ENCODE measurements at places on chromosomes 7 and 10.
A peak's percentile ranks its signal among the peaks of the same experiment; 100 is the strongest.

GRCh38 chr7:154905146-154905545 is 97.8 kb downstream of the PAXIP1 start:
- DNase-seq, result no peak

DNA sequence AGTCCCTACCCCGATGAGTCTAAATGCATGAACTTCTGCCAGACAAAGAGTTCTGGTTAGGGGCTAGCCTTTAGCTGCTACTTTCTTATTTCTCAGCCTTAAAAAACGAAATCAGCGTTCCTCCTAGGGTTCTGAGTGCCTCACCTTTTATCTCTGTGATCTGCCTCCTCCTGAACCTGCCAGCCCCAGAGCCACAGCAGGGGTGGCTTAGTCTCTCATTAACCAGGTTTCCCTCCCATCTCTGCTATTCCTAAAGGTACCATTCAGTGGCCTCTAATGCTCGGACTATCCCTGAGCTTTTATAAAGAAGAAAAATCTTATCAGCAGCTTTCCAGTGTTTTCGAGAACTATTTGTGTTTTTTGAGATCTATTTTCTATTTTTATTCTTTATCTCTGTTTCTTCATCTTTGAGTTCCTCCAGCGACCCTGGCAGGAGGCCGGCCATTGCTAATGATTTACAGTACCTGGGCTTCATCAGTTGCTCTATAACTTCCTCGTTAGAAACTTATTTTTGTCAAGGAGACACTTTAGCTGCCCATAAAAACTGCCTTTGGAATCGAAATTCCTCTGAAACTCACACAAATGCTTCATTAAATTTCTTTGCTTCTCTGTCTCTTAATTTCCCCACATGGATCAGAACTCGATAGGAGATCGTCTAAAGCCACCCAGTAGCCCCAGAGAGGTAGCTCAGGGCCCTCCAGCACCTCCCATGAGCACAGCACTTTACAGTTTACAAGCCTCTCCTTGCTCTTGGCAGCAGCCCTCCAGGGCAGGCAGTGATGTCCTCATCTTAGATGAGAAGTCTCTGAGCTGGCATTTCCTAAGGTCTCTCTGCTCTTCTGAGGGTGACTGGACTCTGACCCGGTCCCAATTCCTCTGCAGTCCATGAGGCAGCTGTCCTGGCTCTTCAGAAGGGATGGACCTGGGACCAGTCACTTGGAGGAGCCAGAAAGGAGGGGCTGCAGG is 149.1 kb downstream of the EBF3 start:
- no peak for DNase-seq

- DNase-seq, result peak; percentile 76
These were observed 1.0 kb upstream of the AVPI1 start for GRCh38 chr10:97687785-97688781.

GRCh38 chr10:68561865-68562649 is 1.9 kb downstream of the TET1 start:
- no peak for DNase-seq

- no peak for DNase-seq
These were observed at the start of gene KLF14 for GRCh38 chr7:130733931-130734814. Gene KLF14, minus strand, starts transcription at chr7:130734207. Its CDS starts 174 bp downstream, at chr7:130734033.

GRCh38 chr7:8762803-8763202 is 329.4 kb downstream of the NXPH1 start:
- no peak for DNase-seq

DNA sequence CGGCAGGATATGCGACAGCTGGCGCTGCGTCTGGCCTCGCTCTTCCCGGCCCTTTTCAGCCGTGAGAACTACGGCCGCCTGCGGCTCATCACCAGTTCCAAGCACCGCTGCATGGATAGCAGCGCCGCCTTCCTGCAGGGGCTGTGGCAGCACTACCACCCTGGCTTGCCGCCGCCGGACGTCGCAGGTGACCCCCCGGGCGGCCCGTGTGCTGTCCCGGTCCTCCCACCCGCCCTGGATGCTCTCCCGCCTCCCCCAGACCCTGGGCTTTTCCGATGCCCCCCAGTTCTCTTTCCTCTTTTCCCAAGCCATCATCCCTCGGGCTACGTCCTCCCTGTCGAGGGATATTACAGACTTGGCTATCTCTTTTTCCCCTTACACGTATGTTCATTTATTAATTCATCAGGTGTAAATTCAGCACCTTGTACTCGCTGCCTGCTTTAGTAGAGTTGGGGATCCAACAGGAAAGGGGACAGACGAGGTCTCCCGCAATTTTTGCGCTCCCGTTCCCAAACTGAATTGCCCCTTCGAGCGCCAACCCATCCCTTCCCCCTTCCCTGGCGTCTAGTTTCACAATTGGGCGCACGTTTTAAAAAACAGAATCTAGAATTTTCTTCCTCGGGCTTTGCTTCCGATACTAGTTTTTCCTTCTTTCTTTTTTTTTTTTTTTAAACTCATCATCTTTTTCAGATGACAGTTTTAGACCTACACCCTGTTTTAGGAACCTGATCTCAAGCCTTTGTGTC is 846 bp downstream of the MINPP1 start:
- DNase-seq, result peak; percentile 21

DNA sequence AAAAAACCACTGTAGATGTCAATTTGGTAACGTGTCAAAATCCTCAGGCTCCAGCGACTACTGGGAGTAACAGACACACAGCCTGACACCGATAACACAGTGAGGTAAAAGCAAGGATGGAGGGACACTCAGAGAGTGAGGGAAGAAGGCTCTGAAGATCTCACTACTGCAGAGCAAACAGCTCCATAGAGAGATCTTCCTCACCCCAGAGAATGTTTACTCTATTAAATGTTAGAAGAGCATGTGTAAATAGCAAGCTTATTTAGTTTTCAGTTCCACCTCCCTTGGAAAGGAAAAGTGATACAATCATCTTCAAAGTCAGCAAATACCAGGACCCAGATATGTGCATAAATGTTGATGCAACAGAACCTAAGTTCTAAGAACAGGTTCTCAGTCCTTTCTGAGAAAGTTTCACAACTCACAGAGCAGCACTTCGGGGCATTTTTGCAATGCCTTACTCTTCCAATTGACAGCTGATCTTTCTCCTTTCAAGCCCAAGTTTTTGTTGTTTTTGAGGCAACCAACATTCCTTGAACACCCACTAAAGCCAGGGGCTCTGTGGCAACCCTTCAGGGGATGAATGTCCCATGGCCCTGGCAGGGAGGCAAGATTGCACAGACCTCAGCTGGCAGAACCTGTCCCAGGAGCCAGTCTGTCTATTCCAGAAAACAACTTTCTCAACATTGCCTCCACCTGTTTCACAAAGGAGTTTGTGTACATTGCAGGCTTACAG is 177.4 kb downstream of the SFMBT2 start:
- DNase-seq, result no peak

- DNase-seq, result no peak
These were observed 170.4 kb downstream of the FRMD4A start for GRCh38 chr10:14160299-14160698.

- DNase-seq, result no peak
These were observed 12.4 kb downstream of the UMAD1 start for GRCh38 chr7:7652798-7653540.

GRCh38 chr10:4474829-4475228 is 351.2 kb upstream of the AKR1E2 start:
- DNase-seq, result no peak

DNA sequence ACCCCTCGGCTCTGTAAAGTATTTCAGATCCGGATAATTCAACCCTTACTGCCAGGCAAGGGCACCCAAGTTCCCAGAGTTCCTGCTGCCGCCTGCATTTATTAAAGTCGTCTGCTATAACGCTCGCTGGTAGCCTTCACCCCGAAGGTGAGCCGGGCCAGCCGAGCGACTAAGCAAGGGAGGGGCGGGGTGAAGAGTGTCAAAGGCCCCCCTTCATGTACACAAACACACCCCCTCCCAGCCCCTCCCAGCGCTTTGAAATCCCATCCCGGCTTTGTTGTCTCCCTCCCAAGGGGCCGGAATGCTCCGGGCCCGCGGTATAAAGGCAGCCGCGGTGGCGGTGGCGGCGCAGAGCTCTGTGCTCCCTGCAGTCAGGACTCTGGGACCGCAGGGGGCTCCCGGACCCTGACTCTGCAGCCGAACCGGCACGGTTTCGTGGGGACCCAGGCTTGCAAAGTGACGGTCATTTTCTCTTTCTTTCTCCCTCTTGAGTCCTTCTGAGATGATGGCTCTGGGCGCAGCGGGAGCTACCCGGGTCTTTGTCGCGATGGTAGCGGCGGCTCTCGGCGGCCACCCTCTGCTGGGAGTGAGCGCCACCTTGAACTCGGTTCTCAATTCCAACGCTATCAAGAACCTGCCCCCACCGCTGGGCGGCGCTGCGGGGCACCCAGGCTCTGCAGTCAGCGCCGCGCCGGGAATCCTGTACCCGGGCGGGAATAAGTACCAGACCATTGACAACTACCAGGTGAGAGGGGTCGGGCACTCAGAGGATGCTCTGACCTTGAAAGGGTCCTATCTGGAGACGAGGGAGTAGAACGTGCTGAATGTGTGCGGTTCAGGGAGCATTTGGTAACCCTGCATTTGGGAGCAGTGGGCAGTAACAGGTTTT is at the start of gene DKK1:
DKK1 (plus strand) TSS at position 349 of the 889 bp plus-strand sequence; CDS start at position 503, 154 bp downstream.
- peak; percentile 59 for DNase-seq

DNA sequence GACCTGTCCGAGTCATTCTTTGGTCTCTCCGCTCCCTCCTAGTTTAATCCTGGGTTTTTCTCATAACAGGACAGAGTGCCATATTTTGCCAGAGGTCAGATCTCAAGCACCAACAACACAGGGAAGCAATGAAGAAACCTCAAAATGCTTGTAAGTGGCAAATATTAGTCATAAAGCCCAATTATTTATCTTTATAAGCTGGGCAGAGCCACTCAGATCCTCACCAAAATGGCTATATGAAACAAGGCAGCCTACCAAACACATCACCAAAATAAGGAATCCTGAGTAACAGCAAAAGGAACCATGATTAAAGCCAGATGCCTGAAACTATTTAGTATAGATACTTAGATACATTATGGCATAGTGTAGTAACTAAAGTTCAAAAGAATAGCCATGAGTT is 4.7 kb downstream of the ECD start:
- DNase-seq, result peak; percentile 1

DNA sequence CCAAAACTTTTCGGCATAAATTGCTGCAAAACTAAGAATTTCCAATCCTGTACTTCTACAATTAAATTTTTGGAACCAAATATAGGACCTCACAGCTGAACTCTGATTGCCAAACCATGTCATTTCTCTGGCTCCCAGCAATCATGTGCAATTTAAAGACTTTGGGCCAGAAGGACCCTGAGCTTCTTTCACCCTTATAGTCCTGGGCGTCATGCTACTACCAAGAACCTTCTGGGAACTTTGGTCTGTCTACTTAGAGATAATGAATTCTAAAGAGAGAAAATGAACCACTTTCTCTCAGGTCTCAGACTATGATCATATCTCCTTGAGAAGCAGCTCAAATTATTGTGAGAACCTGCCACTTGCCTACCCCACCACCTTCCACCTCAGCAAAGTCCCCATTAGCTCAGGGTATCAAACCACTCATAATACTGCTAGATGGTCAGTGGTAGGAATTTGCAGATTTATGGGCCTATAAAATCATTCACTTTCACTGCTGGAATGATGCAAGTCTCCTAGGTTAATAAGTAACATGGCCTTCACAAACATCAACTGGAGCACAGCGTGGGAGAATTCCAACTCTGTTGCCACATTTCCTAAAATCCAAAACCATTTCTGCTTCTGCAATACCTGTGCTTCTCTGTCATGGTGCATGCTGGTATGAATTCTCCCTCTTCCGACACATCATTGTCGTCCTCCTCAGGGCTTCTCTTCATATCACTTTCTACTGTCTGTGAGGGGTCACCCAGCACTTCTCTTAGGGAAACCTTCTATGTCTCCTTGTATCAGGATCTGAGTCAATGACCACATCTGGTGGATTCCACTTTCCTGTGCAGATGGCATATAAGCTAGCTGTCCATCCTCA is 6.6 kb upstream of the WDR91 start:
- no peak for DNase-seq

GRCh38 chr10:72738486-72738885 is 46.5 kb downstream of the MCU start:
- no peak for DNase-seq

GRCh38 chr10:133476641-133476990 is 22.9 kb downstream of the SCART1 start:
- DNase-seq, result no peak

DNA sequence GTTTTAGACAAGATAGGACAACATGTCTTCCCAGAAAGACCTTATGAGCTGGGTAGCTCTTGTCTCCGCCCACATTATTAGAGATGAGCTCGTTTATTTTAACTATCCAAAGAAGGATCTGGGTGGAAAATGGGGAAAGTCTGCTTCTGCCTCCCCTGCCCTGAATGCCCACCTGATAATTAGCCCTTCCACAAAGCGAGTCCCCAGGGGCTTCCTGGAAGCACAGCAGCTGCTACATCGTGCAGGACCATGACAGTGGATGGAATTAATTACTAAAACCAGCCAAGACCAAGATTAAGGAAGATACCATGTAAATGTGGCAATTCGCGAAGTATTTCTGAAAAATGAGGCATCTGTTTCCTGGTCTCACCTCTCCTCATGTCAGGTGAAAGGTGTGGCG is 374.4 kb downstream of the PAXIP1 start:
- DNase-seq, result no peak

- DNase-seq, result no peak
These were observed 5.4 kb downstream of the GPRIN2 start for GRCh38 chr10:46550795-46551700.

GRCh38 chr10:82318534-82318933 is 443.5 kb downstream of the NRG3 start:
- DNase-seq, result no peak

GRCh38 chr7:65503434-65504152 is 129.9 kb downstream of the ZNF92 start:
- no peak for DNase-seq

DNA sequence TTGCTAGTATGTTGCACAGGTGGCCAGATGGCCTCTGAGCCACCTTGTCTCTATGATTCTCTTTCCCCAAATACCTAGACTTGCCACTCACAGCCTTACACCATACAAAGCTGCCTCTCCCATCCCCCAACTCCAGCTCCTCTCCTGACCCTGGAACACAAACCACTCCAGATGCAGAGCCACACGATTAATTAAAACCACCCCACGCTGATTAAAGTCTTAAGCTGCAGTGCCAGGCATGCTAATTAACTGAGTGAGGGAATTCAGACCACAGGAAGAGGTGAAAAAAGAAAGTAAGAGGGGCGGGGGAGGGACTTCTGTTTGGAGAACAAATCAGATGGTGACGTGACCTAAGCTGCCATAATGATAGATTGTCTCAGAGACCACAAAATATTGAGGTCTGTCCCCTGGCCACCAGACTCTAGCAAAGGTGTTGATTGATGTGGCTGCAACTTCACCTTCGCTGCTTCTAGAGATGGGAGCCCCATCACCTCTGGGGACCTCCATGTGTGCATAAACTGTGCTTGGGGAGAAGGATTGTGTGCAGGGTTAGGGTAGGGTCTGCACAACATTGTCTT is 331.3 kb downstream of the PLXNA4 start:
- DNase-seq, result no peak
